ENCODE measurements at places on chromosomes 5 and 9. TPM values are rescaled to one million over a fixed set of nuclear protein-coding genes. Genes with fewer than 3 reads are reported as not detected.

- H3K27ac ChIP-seq, result no peak overlapping the region
- no peak overlapping the region for H3K4me3 ChIP-seq
- no peaks in the 10 kb centered on the region for H3K27me3 ChIP-seq
- H3K36me3 ChIP-seq, result no peaks in the 10 kb centered on the region
- H3K4me1 ChIP-seq, result no peaks in the 10 kb centered on the region
- no peak for DNase-seq
Observed at GRCh38 chr5:113053511-113053995, 77.0 kb downstream of the DCP2 start.

DNA sequence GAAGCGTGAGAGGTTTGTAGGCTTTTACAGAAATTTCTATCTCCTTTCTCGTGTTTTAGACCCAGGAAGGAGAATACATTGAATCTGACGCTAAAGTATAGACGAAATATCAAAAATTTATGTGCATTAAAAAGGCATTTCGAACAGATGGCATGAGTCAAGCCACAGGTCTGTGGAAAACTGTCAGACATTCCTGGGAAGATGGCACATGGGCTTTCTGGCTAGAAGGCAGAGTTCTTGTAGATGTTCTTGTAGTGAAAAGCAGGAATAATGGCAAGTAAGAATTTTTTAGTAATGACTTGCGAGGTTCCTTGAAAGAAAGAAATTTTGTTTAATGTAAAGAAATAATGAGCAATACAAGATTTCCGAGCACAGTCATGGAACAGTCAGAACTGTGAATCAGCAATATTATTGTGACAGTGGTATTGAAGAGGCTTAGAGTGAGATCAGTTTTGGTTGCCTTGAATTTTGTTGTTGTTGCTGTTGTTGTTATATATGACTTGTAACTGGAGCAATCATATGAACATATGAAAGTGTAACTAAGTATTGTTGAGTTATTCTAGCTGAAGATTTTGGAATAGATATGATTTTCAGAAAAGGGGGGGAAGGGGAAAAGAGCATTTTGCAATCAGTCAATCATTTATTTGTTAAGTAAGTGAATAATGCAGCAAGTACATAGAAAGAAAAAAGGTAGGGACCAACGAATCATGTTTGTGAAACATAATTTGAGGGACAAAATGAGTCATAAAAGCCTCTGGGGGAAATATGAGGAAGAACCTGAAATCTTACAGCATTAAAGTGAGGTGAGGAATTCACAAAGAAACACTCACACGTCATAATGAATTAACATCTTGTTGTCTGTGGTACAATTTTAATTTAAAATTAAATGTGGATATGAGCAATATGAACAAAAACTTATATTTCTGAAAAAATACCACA, 339.0 kb upstream of the CTNND2 start:
- DNase-seq, result no peak
- H3K4me3 ChIP-seq, result no peak overlapping the region
- no peaks in the 10 kb centered on the region for H3K36me3 ChIP-seq
- H3K4me1 ChIP-seq, result no peaks in the 10 kb centered on the region

The MFAP3 gene
- total RNA-seq, result 24.2 TPM

GRCh38 chr5:165630261-165630778, 2124.9 kb downstream of the MAT2B start:
- no peaks in the 10 kb centered on the region for H3K36me3 ChIP-seq
- no peak overlapping the region for H3K27ac ChIP-seq
- no peak overlapping the region for H3K4me3 ChIP-seq
- no peaks in the 10 kb centered on the region for H3K4me1 ChIP-seq
- DNase-seq, result peak; percentile 48
- no peaks in the 10 kb centered on the region for H3K27me3 ChIP-seq

The IGFBPL1 gene
- total RNA-seq, result 13.7 TPM

DNA sequence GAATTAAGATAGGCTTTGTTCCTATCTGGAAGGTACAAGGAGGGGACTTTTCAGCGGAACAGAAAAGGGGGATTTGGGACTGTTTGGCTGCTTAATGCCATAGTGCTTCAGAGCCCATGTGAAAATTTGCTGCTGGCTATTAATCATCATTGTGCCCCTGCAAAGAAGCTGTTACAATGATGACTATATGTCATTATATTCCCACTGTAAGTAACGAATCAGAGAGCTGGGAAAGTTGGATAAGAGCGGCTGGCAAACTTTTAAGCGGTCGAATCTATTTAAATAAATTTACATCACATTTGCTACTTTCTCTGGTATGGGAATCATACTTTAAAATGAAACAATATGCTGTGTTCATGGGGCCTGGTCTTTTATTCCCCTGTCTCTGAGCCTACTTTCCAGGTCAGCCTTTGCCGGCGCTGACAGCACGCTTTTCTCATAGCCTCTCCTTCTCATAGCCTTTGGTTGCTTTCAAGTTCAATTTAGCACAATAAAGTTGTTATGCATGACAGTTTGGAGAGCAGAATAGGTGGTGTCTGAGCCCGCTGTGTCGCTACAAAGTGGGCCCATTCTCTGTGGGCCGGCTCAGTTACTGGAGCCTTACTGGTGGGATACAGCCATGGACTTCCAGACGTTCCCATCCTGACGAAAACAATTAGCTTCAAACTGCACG, 271.2 kb upstream of the TMEM161B start:
- peaks cover 4% of the 10 kb centered on the region for H3K27me3 ChIP-seq
- H3K36me3 ChIP-seq, result no peaks in the 10 kb centered on the region
- H3K4me1 ChIP-seq, result no peaks in the 10 kb centered on the region
- H3K4me3 ChIP-seq, result no peak overlapping the region

DNA sequence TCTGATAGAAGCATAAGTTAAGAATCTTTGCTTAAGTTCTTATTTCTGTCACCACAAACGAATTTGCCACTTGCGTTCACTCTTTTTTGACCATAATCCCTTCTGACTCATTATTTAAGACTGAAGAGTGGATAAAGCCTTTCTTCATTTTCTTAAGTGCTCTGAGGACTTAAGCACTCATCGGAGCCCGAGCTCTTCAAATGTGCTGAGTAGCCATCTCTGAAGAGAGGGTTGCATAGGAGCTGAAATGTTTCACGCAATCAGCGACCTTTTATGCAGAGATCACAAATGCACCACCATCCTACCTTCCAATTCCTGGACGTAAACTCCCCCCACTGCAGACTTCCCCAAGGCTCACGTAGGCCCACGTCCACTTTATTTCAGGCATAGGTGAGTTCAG, 699.2 kb downstream of the IRX1 start:
- DNase-seq, result no peak
- H3K27me3 ChIP-seq, result no peaks in the 10 kb centered on the region
- H3K4me3 ChIP-seq, result no peak overlapping the region
- no peaks in the 10 kb centered on the region for H3K36me3 ChIP-seq

- no peaks in the 10 kb centered on the region for H3K4me1 ChIP-seq
- DNase-seq, result no peak
- no peaks in the 10 kb centered on the region for H3K36me3 ChIP-seq
Observed at GRCh38 chr9:99027443-99027842, 77.5 kb upstream of the TGFBR1 start.

The ENTPD8 gene
- 3.9 TPM for total RNA-seq

- H3K4me3 ChIP-seq, result no peak overlapping the region
- no peak overlapping the region for H3K27ac ChIP-seq
- DNase-seq, result no peak
- no peaks in the 10 kb centered on the region for H3K36me3 ChIP-seq
- no peaks in the 10 kb centered on the region for H3K27me3 ChIP-seq
Observed at GRCh38 chr9:3032898-3033297, 189.0 kb upstream of the PUM3 start.

DNA sequence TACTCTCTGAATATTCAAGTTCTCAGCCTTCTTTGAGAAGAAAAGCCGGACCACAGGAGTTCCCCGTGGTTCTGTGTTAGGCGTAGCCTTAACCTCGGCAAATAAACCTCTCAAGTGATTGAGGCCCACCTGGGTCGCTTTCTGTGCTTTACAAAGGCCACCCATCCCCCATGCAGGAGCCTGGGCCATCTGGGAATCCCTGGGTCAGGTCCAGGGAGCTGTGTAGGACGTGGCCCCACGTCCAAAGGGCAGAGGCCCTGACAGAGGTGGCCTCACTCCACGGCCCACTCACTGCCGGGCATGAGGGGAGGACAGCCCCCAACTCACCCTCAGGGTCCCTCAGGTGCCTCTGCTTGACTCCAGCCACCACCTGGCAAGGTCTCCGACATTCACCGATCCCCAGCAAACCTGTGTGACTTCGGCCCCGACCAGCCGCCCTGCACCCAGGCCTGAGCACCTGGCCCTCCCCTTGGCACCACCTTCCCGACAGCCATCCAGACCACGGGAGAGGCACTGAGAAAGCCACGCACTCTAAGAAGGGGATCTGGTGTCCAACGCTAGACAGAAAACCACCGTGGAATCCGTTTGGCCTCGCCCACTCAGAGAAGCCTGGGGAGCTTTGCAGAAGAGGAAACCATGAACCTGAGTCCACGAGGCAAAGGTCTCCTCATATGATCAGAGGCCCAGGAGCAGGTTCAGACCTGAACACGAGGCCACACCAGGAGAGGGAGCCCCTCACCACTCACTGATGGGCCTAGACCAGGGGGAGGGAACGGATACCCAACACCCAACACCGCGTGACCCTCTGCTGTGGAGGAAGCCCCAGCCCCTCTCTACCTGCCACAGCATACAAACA, 4.5 kb downstream of the SLC12A7 start:
- H3K4me1 ChIP-seq, result peaks cover 59% of the 10 kb centered on the region
- no peaks in the 10 kb centered on the region for H3K27me3 ChIP-seq
- peak overlapping the region; percentile 78 for H3K4me3 ChIP-seq
- peak overlapping the region; percentile 100 for H3K27ac ChIP-seq
- DNase-seq, result no peak
- H3K36me3 ChIP-seq, result no peaks in the 10 kb centered on the region

GRCh38 chr5:121937762-121938161, 24.0 kb upstream of the SRFBP1 start:
- H3K4me3 ChIP-seq, result no peak overlapping the region
- no peaks in the 10 kb centered on the region for H3K36me3 ChIP-seq
- H3K4me1 ChIP-seq, result no peaks in the 10 kb centered on the region

The LRRC19 gene
- not detected for total RNA-seq

Measured in Panc1 (cell line).